Hematopoietic multipotent progenitor cell treated with erythropoietin and hydrocortisone succinate and interleukin-3 and kit ligand, for 8 days (in vitro differentiated cells): ENCODE measurements at places on chromosomes 6 and 20.

- no peak for DNase-seq
Observed at GRCh38 chr6:40755046-40755681, 168.0 kb upstream of the LRFN2 start.

- peak; percentile 94 for DNase-seq
Observed at GRCh38 chr6:25698631-25699030, 46.6 kb downstream of the SCGN start.

- DNase-seq = no peak
Observed at GRCh38 chr20:16955462-16955861, 207.3 kb downstream of the OTOR start.

GRCh38 chr20:63103402-63104311 is 96.9 kb upstream of the BHLHE23 start:
- no peak for DNase-seq

- DNase-seq = no peak
Observed at GRCh38 chr6:26044140-26045064, 42.8 kb upstream of the HFE start.

- no peak for DNase-seq
Observed at GRCh38 chr6:41451515-41452163, 94.5 kb upstream of the FOXP4 start.

- peak; percentile 19 for DNase-seq
Observed at GRCh38 chr20:44888226-44889103, 3.0 kb downstream of the YWHAB start.

DNA sequence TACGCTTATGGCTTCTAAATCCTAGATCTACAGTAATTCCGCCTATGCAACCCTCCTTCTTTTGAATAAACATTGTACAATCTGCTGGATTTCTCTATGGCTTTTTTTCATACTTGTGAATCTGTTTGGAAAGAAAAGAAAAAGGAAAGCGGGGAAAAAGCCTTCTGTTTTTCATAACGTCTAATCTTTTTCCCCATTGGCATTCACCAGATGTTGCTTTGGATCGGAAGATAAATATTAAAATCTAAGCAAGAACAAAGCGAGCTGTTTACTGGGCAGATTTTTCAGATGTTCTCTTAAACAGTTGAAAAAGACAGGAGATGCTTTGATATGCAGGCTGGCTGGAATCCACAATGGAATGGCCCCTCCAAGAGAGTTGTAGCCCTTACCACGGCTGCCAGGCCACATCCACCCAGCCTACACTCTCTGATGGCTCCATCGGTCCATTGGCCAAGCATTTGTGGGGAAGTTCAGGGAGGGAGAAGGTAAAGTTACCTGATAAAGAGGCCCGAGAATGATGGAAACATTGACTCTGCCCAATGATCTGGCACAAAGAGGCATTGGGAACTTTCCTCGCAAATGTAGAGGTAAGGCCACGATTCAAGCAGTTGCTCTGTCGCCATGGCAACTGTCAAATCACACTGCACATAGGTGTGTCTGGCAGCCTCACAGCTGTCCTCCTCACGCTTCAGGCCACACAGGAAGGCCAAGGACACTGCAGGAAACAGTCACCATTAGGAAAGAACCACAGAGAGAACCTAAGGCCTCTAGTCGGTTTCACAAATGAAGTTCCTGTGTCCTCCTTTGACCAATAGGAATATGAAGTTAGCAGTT is 70.3 kb downstream of the PKHD1 start:
- DNase-seq = no peak

GRCh38 chr6:24911796-24912382 is 23.9 kb downstream of the RIPOR2 start:
- no peak for DNase-seq

DNA sequence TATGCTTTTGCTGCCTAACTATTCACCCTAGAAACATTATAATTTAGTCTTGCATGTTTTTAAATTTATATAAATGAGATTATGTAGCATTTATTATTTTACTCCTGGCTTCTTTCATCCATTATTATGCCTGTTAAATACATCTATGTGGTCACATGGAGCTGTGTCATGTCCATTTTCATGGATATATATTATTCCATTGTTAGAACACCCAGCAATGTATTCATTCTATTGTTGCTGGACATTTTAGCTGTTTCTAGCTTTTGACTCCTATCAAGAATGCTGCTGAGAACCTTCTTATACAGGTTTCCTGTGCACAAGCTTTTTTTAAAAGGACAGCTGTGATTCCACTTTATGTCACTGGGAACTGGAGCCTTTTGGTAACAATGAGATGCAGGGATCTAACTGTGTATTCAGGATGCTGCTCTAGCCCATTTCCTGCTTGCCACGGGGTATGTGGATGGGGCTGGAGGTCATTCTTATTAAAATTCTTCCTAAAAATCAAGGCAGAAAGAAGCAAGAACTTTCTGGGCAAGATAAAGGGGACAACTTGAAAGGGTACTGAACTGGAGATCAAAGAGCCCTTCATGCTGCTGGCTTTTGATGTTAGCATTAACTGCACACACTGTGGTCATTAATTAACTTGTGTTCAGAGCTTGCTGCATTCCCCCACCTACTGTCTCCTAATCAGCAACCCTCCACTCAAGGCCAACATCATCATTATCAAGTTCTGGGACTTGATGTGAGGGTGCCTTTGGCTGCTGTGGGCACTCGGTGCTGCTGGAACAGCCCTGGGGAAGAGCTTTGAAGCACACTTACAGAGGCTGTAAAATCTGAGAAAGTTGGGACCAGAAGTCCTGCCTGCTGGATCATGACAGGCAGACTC is 96.6 kb upstream of the AKIRIN2 start:
- no peak for DNase-seq

- DNase-seq = no peak
Observed at GRCh38 chr6:124604719-124605118, 357.5 kb upstream of the RNF217 start.

GRCh38 chr6:144662812-144663365 is 377.8 kb downstream of the UTRN start:
- no peak for DNase-seq
